Endodermal cell (in vitro differentiated cells): ENCODE measurements at places on chromosomes 16 and 17. TPM values are rescaled to one million over a fixed set of nuclear protein-coding genes. Genes with fewer than 3 reads are reported as not detected.

Gene DHODH
- total RNA-seq, result 13.1 to 17.4 TPM (median 15.0 TPM) in 3 replicates

Gene MPP3
- total RNA-seq, result 5.7 to 6.8 TPM (median 6.6 TPM) in 3 replicates

Gene SPNS3
- not detected in 2 replicates for total RNA-seq

Gene LSM12
- total RNA-seq, result 92.1 and 97.7 TPM in 2 replicates

Gene ADAMTS18
- total RNA-seq, result 6.4 to 7.9 TPM (median 7.3 TPM) in 3 replicates

Gene MAPT
- 0.69 to 2.2 TPM (median 1.5 TPM) in 3 replicates for total RNA-seq

Gene NXN
- total RNA-seq, result 177 and 201 TPM in 2 replicates

Gene AHSP
- total RNA-seq, result not detected in 2 replicates

Gene TBC1D3
- not detected in 3 replicates for total RNA-seq

Gene CLUH
- total RNA-seq, result 42.8 to 66.7 TPM (median 55.5 TPM) in 3 replicates

Gene RNF112
- 0.88 and 1.9 TPM in 2 replicates for total RNA-seq

Gene KRTAP4-1
- total RNA-seq, result not detected in 3 replicates

DNA sequence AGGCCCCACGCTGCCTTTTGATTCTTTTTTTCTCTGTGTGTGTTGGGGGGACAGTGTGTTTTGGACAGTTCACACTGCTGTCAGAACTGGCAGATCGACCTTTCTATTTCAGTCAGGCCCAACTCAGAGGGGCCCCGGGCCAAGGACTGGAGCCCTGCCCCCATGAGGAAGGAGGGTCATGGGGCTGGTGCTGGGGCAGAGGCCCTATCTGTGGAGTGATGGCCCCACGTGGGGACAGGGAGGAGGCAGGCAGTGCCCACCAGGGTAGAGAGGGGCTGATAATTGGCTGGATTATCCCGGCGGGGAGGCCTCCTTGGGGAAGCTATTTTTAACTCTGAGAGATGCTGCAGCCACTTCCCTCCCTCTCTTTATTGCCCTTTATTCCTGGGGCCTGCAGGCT, 5.7 kb upstream of the KCNJ12 start:
- peaks cover 8% of the 10 kb centered on the region for H3K4me1 ChIP-seq
- H3K36me3 ChIP-seq, result no peaks in the 10 kb centered on the region
- DNase-seq, result peak; percentile 89

DNA sequence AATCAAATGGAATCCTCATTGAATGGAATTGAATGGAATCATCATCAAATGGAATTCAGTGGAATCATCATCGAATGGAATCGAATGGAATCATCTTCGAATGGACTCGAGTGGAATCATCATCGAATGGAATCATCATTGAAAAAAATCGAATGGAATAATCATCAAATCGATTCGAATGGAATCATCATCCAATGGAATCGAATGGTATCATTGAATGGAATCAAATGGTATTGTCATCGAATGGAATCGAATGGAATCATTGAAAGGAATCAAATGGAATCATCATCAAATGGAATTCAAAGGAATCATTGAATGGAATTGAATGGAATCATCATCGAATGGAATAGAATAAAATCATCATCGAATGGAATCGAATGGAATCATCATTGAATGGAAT, 619.3 kb downstream of the TP53TG3F start:
- H3K27me3 ChIP-seq, result no peaks in the 10 kb centered on the region
- H3K27ac ChIP-seq, result no peak overlapping the region
- DNase-seq, result no peak
- H3K4me1 ChIP-seq, result no peaks in the 10 kb centered on the region

- no peaks in the 10 kb centered on the region for H3K36me3 ChIP-seq
- H3K27ac ChIP-seq, result no peak overlapping the region
- DNase-seq, result no peak
- H3K27me3 ChIP-seq, result no peaks in the 10 kb centered on the region
- no peak overlapping the region for H3K4me3 ChIP-seq
Observed at GRCh38 chr16:7137560-7138330, 194.9 kb upstream of the RBFOX1 start.

- H3K27ac ChIP-seq, result no peak overlapping the region
- no peaks in the 10 kb centered on the region for H3K27me3 ChIP-seq
- no peak overlapping the region for H3K4me3 ChIP-seq
- no peaks in the 10 kb centered on the region for H3K36me3 ChIP-seq
Observed at GRCh38 chr16:68715471-68715870, 21.6 kb upstream of the CDH1 start.

- H3K27ac ChIP-seq, result no peak within 1 kb of the TSS
- no peaks in the 10 kb centered on the region for H3K36me3 ChIP-seq
- peak within 1 kb of the TSS; percentile 84 for H3K4me3 ChIP-seq
- H3K4me1 ChIP-seq, result peaks cover 16% of the 10 kb centered on the region
Observed at GRCh38 chr17:50055426-50056216, at the start of gene ITGA3. TSS of gene ITGA3 (plus strand) at chr17:50056110. CDS start at chr17:50056440, 330 bp downstream.

DNA sequence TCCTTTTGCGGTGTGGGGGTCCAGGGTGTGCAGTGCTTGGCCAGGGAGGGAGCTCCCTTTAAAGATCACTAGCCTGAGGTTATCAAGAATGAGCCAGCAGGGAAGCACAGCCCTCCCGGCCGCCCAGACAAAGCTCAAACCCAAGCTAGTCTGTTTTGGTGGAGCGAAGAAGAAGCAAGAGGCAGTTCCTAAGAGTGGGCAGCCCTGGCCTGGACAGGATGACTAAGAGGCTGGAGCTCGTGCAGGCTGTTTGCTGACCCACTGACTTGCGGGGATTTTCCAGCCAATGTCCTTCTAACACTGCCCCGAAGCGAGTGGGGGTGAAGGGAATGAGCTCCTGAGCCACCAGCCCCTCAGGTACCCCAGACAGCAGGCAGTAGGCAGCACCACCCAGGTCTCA, 134.4 kb downstream of the COPRS start:
- DNase-seq, result no peak
- no peak overlapping the region for H3K27ac ChIP-seq
- no peaks in the 10 kb centered on the region for H3K27me3 ChIP-seq
- H3K36me3 ChIP-seq, result no peaks in the 10 kb centered on the region

DNA sequence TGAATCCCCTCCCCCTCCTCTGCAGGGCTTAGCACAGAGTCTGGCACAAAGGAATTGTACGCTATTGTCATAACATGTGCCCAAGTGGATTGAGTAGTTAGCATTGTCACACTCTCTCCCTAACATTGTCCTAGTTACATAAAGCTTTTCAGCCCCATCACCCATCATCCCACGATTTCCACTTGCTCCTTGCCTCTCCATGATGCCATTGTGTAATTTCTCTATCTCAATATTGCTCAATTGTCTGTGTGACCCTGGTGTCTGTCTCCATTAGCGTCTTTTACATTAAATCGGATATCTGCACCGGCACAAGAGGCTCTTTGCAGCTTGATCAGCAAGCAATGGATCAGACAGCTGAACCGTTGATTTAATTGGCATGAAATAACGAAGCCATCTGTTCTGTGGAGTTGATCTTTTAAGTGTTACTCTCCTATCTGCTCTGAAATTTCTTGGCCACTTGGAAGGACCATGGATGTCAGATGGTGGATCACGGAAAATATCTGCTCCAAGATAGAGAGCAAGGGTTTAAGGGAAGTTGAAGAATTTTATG, 77.0 kb upstream of the HS3ST4 start:
- no peaks in the 10 kb centered on the region for H3K4me1 ChIP-seq
- DNase-seq, result no peak
- H3K27ac ChIP-seq, result no peak overlapping the region
- no peak overlapping the region for H3K4me3 ChIP-seq
- H3K36me3 ChIP-seq, result no peaks in the 10 kb centered on the region

DNA sequence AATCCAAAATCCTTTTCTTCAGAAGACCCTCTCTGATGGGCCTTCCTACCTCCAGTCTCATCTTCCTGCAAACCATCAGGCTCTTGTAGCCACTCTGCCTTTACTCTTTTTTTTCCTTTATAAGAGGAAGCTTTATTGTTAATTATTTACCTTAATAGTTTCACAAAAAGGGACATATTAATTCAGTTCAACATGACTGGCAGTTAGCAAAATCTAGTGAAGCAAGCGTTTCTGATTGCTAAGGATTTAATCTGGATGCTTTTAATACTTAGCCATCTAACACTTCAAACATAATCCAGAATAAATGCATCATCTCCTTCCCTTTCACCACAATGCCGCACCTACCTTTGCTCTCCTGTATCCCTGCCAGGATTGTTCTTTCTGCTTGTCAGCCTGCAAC, 62.0 kb downstream of the SPACA3 start:
- no peaks in the 10 kb centered on the region for H3K4me1 ChIP-seq
- H3K36me3 ChIP-seq, result no peaks in the 10 kb centered on the region
- H3K27ac ChIP-seq, result no peak overlapping the region
- DNase-seq, result no peak
- peaks cover 11% of the 10 kb centered on the region for H3K27me3 ChIP-seq

DNA sequence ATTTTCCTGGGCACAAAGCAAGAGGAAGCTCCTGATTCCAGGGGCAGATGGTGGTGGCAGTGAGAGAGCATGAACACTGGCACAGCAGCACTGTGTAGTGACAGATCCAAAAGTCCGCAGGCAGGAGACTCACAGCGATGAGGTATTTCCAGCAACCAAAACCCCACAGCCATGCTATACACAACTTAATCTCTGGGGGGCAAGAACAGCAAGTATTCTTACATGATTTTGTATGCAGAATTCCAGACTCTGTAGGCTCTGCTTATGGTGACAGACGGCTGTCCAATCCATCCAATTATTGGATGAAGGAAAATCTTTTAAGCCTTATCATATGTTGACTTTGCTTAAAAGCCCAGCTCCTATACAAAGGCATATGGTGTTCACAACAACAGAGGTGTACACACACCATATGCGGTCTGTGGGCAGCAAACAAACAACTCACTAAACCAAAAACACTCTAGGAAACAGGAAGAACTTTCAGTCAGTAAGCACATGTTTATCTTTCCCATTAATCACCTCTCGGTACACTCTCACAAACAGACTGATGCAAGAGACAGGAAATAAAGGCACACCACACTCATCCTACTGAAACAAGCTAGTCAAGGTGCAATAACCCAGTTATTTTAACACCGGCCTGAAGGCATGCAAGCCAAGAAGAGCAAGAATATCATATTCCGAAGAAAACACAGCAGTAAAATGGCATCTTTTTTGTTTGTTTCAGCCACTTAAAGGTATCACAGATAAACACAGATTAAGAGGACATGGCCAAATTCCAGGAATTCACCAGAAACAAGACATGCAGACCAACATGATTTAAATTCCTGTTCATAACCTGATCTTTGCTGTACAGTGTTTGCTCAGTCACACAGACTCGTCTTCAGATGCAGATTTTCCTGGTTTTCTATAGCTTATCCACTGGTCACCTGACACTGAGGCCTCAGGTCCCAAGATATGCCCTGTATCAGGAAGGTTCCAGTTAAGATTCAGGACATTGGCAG, 47.8 kb downstream of the ERN1 start:
- no peak overlapping the region for H3K27ac ChIP-seq
- no peaks in the 10 kb centered on the region for H3K27me3 ChIP-seq
- peaks cover 2% of the 10 kb centered on the region for H3K4me1 ChIP-seq
- no peak overlapping the region for H3K4me3 ChIP-seq

- H3K4me1 ChIP-seq, result no peaks in the 10 kb centered on the region
- H3K4me3 ChIP-seq, result no peak overlapping the region
Observed at GRCh38 chr16:81885976-81886586, 107.0 kb downstream of the PLCG2 start.

- no peak for DNase-seq
- H3K27me3 ChIP-seq, result peaks cover 10% of the 10 kb centered on the region
- no peaks in the 10 kb centered on the region for H3K4me1 ChIP-seq
- H3K36me3 ChIP-seq, result no peaks in the 10 kb centered on the region
- no peak overlapping the region for H3K4me3 ChIP-seq
Observed at GRCh38 chr17:34436607-34437006, 73.6 kb upstream of the CCL1 start.

DNA sequence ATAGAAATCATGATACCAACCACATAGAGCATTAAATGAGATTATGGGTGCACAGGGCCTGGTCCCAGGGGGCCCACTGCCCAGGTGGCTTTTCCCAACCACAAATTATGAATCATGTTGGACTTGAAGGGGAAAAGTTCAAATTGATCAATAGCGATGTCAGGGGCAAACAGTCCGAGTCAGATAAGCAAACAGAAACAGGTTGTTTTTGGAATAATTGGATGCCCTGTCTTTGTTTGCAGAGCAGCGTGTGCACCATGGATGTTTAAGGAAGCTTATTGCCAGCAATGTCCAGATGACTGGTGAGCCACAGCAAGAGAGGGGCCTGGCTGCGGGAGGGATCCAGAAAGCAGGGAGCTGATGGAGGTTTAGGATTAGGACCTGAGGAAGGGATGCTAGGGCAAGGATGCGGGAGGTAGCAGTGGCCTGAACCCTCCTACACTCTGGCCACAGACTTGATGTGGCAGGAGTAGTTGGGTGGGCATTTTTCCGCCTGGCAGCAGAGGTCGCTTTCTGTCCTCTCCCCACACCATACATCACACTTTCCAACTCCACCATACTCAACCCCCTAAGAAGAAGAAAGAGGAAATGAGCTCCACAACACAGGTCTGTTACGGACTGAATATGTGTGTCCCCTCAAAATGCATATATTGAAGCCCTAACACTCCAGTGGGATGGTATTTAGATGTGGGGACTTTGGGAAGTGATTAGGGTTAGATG, 266.4 kb upstream of the RPL38 start:
- no peaks in the 10 kb centered on the region for H3K36me3 ChIP-seq
- no peaks in the 10 kb centered on the region for H3K4me1 ChIP-seq
- H3K27ac ChIP-seq, result no peak overlapping the region
- no peak overlapping the region for H3K4me3 ChIP-seq

DNA sequence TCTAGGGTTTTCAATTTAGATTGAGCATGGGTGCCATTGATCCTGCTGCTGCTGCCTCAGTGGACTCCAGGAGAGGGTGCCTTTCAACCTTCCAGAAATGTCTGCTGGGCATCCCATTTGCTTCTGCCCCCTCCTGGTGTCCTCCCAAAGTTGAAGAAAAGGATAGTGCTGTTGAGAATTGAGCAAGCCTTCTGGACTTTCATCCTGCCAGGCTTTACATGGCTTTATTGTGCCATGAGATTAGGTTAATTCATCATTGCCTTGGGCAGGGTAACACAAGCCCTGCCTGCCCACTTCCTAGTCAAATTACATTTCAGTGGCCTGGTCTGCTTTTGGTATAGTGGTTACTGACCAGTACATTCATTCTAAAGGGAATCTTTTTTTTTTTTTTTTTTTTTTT, 17.9 kb upstream of the TANGO6 start:
- H3K4me3 ChIP-seq, result no peak overlapping the region
- no peak for DNase-seq
- no peaks in the 10 kb centered on the region for H3K4me1 ChIP-seq
- no peaks in the 10 kb centered on the region for H3K27me3 ChIP-seq
- H3K27ac ChIP-seq, result no peak overlapping the region

DNA sequence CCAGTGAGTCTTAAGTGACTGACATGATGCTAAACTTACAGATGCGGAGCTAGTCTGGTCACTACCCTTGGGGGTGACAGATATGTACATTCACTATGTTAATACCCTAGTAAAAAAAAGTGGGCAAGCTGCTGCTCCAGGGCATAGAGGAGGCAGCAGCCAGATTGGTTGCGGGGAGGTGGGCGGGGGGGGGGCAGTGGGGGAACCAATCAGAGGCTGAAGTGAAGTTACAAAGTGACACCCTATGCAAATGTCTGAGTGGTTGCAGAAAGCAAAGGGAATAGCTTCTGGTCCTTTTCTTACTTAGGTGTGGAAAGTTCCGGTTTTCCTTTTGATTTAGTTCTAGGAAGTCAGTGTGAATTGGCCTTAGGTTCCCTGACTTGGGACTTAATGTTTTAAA, 12.1 kb downstream of the NDEL1 start:
- DNase-seq, result peak; percentile 87
- H3K27ac ChIP-seq, result no peak overlapping the region
- H3K4me3 ChIP-seq, result no peak overlapping the region
- peaks cover 93% of the 10 kb centered on the region for H3K36me3 ChIP-seq
- no peaks in the 10 kb centered on the region for H3K4me1 ChIP-seq
- no peaks in the 10 kb centered on the region for H3K27me3 ChIP-seq

GRCh38 chr17:6099492-6099891, 29.3 kb downstream of the WSCD1 start:
- no peak overlapping the region for H3K27ac ChIP-seq
- H3K36me3 ChIP-seq, result peaks cover 4% of the 10 kb centered on the region
- H3K4me3 ChIP-seq, result no peak overlapping the region
